ENCODE measurements at places on chromosomes 16 and 17. TPM values are rescaled to one million over a fixed set of nuclear protein-coding genes. Genes with fewer than 3 reads are reported as not detected.

- DNase-seq, result peak; percentile 1
- no peaks in the 10 kb centered on the region for H3K36me3 ChIP-seq
- H3K4me3 ChIP-seq, result no peak overlapping the region
- no peaks in the 10 kb centered on the region for H3K27me3 ChIP-seq
- no peak overlapping the region for H3K27ac ChIP-seq
- no peaks in the 10 kb centered on the region for H3K4me1 ChIP-seq
Measured at GRCh38 chr17:83185023-83186002, 105.9 kb downstream of the METRNL start.

Gene ESRP2
- total RNA-seq, result 0.35 TPM

DNA sequence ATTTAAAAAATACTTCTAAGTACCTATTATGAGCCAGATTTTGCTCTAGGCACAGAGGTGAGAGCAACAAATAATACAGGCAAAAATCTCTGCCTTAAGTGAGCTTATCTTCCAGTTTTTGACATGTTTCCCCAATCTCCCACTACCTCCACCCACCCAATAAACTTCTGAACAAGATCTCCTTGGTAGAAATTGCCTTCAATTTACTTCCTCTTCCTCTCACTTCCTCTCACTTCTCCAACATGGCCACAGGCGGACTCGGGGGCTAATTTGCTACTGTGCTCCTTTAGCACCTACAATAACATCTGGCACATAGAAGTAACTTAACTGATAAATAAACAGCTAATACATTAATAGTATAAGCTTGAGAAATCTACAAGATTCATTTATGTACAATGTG is 82.6 kb downstream of the CACNG1 start:
- peaks cover 10% of the 10 kb centered on the region for H3K36me3 ChIP-seq
- no peak overlapping the region for H3K27ac ChIP-seq
- H3K4me3 ChIP-seq, result no peak overlapping the region

DNA sequence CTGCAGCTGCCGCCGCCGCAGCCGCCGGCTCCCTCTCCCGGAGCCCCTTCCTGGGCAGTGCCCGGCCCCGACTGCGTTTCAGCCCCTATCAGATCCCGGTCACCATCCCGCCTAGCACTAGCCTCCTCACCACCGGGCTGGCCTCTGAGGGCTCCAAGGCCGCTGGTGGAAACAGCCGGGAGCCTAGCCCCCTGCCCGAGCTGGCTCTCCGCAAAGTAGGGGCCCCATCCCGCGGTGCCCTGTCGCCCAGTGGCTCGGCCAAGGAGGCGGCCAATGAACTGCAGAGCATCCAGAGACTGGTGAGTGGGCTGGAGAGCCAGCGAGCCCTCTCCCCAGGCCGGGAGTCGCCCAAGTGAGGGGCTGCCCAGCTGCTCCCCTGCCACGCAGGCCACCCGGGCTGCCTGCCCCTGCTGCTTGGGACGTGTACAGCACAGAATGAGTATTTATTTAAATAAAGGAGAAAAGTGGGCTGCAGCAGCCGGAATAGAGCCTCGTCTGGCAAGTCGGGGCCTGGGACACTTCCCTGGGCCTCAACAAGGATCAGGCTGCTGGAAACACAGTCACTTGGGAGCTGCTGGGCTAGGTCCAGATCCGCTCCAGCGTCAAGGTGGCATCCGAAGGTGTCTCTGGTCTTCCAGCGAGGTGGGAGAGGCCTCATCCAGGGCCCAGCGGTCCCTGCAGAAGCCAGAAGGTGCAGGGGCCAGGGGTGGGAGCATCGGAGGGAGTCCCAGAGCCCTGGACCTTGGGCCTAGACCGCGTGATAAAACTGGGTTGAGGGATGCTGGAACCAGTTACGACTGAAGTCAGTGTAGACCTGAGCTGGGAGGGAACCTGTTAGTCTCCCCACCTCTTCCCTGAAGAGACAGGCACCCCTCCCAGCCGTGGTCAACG is 8.8 kb downstream of the TBX2 start:
- peaks cover 59% of the 10 kb centered on the region for H3K27me3 ChIP-seq
- DNase-seq, result no peak
- H3K36me3 ChIP-seq, result no peaks in the 10 kb centered on the region
- H3K4me3 ChIP-seq, result peak overlapping the region; percentile 61
- H3K27ac ChIP-seq, result no peak overlapping the region
- H3K4me1 ChIP-seq, result peaks cover 32% of the 10 kb centered on the region

- peaks cover 2% of the 10 kb centered on the region for H3K36me3 ChIP-seq
- H3K27me3 ChIP-seq, result peaks cover 18% of the 10 kb centered on the region
- no peak overlapping the region for H3K4me3 ChIP-seq
- H3K27ac ChIP-seq, result peak overlapping the region; percentile 71
- H3K4me1 ChIP-seq, result peaks cover 17% of the 10 kb centered on the region
Measured at GRCh38 chr16:77330332-77331042, 104.3 kb downstream of the ADAMTS18 start.

GRCh38 chr17:42980274-42980765 is at the start of gene RUNDC1:
Gene RUNDC1 (plus strand): TSS chr17:42980565. CDS start chr17:42980577, 12 bp downstream.
- H3K4me3 ChIP-seq, result peak within 1 kb of the TSS; percentile 99
- peaks cover 6% of the 10 kb centered on the region for H3K36me3 ChIP-seq
- no peaks in the 10 kb centered on the region for H3K27me3 ChIP-seq
- H3K4me1 ChIP-seq, result peaks cover 36% of the 10 kb centered on the region
- peak; percentile 90 for DNase-seq
- H3K27ac ChIP-seq, result peak within 1 kb of the TSS; percentile 90

GRCh38 chr16:17469011-17469740 is 1.6 kb downstream of the XYLT1 start:
- H3K27me3 ChIP-seq, result peaks cover 2% of the 10 kb centered on the region
- no peak overlapping the region for H3K27ac ChIP-seq
- peaks cover 39% of the 10 kb centered on the region for H3K4me1 ChIP-seq
- peaks cover 2% of the 10 kb centered on the region for H3K36me3 ChIP-seq
- no peak for DNase-seq
- peak overlapping the region; percentile 78 for H3K4me3 ChIP-seq

GRCh38 chr17:40459636-40460603 is 16.7 kb downstream of the IGFBP4 start:
- no peaks in the 10 kb centered on the region for H3K36me3 ChIP-seq
- H3K4me3 ChIP-seq, result no peak overlapping the region
- H3K27me3 ChIP-seq, result no peaks in the 10 kb centered on the region
- no peak for DNase-seq

GRCh38 chr17:81389585-81389984 is 5.7 kb upstream of the BAHCC1 start:
- DNase-seq, result no peak
- H3K27me3 ChIP-seq, result peaks cover 55% of the 10 kb centered on the region
- H3K36me3 ChIP-seq, result no peaks in the 10 kb centered on the region
- H3K27ac ChIP-seq, result no peak overlapping the region

DNA sequence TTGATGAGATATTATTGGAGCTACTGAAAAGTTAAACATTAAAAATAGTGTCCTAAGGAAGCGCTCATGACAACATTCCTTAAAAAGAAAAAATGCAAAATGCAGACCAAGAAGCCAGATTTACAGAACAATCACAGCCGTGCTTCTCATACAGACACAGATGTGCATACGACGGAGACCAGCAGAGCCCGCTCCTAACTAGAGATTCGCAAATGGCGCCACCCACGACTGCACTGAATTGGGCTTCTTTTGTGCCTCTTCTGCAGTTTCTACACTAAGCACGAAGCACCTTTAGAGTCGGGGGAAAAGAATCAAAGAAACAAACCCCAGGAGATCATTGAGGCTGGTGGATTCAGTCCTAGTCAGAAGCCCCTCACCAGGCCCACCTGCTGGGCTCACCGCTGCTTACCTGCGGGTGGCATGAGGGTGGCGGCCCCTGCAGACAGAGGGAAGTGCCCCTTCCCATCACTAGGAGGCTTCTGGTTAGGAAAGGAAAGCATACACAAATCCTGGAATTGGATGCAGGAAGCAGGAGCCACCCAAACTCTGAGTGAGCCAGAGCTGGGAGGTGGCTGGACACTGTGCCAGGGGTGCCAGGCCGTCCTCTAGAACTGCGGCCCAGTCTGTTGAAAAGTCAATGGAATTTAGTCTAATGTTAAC is 64.9 kb upstream of the CHMP6 start:
- no peaks in the 10 kb centered on the region for H3K4me1 ChIP-seq
- H3K27ac ChIP-seq, result no peak overlapping the region
- no peak for DNase-seq
- no peak overlapping the region for H3K4me3 ChIP-seq
- no peaks in the 10 kb centered on the region for H3K27me3 ChIP-seq
- peaks cover 11% of the 10 kb centered on the region for H3K36me3 ChIP-seq

Gene CCL17
- not detected for total RNA-seq

Gene TEDC2
- total RNA-seq, result 24.2 TPM

Gene HOXB13
- total RNA-seq, result not detected

- peaks cover 10% of the 10 kb centered on the region for H3K36me3 ChIP-seq
- no peak overlapping the region for H3K4me3 ChIP-seq
- DNase-seq, result no peak
- no peak overlapping the region for H3K27ac ChIP-seq
Measured at GRCh38 chr16:24135624-24136565, 120.2 kb upstream of the CACNG3 start.

Gene PIK3R5
- total RNA-seq, result 15.9 TPM

Gene STX4
- 32.9 TPM for total RNA-seq

GRCh38 chr16:78065319-78065718 is 34.1 kb upstream of the WWOX start:
- no peak for DNase-seq
- no peaks in the 10 kb centered on the region for H3K36me3 ChIP-seq
- H3K4me3 ChIP-seq, result no peak overlapping the region
- peaks cover 4% of the 10 kb centered on the region for H3K27me3 ChIP-seq
- no peaks in the 10 kb centered on the region for H3K4me1 ChIP-seq
- H3K27ac ChIP-seq, result no peak overlapping the region

- no peak overlapping the region for H3K4me3 ChIP-seq
- no peaks in the 10 kb centered on the region for H3K36me3 ChIP-seq
- H3K4me1 ChIP-seq, result peaks cover 14% of the 10 kb centered on the region
- DNase-seq, result no peak
Measured at GRCh38 chr16:606656-607307, 16.9 kb downstream of the RAB40C start.

Gene PABPN1L
- not detected for total RNA-seq

Gene ERN2
- total RNA-seq, result not detected

DNA sequence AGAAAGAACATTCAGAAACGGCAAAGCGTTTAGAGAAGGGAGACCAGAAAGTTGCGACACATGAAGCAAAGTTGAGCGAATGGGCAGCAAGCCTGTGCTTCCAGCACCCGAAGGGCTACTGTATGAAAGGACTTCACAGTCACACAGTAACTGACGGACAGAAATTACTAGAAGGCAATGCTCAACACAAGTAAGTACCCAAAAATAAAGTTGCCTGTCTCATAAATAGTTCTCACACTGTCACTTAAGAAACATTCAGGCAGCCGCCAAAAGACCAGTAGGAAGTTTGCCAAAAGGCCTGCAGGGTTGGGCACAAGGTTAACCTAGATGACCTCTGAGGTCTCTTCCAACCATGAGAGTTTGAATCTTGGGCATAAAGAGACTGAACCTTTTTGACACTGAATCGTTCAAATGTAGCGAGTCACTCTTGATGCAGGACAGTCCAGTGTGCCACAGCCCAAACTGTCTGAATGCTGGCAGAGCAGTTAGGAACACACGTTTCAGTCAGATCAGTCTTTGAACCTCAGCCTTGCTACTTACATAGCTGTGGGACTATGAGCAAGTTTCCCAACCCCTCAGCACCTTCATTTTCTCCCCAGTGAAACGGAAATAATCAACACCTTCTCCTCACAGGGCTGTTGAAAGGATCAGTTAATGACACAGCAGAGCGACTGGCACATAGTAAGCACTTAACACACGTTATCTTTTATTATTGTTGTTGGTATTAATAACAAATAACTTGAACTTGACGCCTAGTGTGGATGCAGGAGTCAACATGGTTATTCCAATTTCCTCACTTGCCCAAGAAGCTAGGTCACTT is 10.4 kb downstream of the NCBP3 start:
- DNase-seq, result no peak
- peaks cover 28% of the 10 kb centered on the region for H3K36me3 ChIP-seq
- no peaks in the 10 kb centered on the region for H3K27me3 ChIP-seq

Gene LDAF1
- total RNA-seq, result 13.3 TPM

- peaks cover 49% of the 10 kb centered on the region for H3K4me1 ChIP-seq
- peak overlapping the region; percentile 100 for H3K27ac ChIP-seq
- no peak for DNase-seq
- peak overlapping the region; percentile 96 for H3K4me3 ChIP-seq
- peaks cover 9% of the 10 kb centered on the region for H3K27me3 ChIP-seq
Measured at GRCh38 chr17:48542698-48543106, 2.2 kb downstream of the HOXB2 start.

Gene MPP3
- 0.30 TPM for total RNA-seq

DNA sequence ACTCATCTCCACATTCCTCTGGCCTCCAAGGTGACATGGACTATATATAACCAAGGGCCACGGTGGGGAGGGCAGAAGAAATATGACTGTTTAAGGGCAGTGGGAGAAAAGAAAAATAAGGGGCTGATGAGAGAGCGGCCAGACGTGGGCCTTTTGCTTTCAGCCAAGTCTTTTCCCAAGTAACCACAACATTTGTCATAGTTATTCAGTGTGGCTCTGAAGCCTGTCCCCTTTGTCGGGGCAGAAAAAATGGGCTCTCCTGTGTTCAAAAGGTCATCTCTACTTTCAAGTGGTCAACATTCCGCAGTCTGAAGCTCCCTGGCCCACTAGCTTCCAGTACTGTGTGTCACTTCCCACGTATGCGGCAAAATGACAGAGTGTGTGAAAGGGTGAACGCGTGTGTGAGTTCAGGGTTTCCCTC is 245.4 kb downstream of the NTN1 start:
- H3K27ac ChIP-seq, result no peak overlapping the region
- H3K27me3 ChIP-seq, result no peaks in the 10 kb centered on the region
- H3K36me3 ChIP-seq, result peaks cover 5% of the 10 kb centered on the region
- DNase-seq, result no peak
